NCI-H2081 treated with DMSO at 0.1 percent for 48 hours (cell line): ENCODE measurements at places on chromosomes 5 and 9.

DNA sequence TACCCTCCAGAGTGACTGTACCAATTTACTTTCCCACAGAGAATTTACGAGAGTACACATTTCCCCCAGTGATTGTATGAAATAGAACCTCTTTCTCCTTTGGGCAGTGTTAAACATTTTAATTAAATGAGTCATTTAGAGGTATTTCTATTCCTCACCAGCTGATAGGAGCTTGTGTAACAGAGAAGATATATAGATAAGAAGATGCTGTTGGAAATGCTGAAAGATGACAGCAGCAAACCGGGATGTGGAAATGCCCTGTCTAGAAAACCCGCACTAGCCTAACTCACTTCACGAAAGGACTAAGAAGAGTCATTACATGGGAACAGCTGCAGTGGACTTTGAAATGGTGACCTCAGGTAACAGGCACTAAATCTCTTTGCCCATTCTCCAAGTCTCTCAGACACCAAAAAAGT, 68.3 kb downstream of the LPAR1 start:
- no peak for DNase-seq

DNA sequence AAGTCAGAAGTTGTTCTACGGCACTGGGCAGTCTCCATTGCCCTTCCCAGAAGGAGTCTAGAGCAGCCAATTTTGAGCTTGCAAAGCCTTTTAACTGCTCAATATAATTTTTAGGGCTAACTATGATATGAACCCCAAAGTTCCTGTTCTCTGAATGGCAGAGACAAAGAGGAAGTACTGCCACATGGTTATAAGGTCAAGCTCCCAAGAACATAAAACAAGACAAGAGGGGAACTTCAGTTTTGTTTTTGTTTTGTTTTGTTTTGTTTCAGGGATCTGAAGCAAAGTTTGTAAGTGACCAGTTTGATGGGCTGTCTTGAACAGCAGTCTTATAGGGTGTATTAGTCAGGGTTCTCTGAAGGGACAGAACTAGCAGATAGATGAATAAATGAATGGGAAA, 11.9 kb upstream of the SMC2 start:
- DNase-seq: no peak

GRCh38 chr5:98517560-98518366, 255.7 kb upstream of the RGMB start:
- no peak for DNase-seq

DNA sequence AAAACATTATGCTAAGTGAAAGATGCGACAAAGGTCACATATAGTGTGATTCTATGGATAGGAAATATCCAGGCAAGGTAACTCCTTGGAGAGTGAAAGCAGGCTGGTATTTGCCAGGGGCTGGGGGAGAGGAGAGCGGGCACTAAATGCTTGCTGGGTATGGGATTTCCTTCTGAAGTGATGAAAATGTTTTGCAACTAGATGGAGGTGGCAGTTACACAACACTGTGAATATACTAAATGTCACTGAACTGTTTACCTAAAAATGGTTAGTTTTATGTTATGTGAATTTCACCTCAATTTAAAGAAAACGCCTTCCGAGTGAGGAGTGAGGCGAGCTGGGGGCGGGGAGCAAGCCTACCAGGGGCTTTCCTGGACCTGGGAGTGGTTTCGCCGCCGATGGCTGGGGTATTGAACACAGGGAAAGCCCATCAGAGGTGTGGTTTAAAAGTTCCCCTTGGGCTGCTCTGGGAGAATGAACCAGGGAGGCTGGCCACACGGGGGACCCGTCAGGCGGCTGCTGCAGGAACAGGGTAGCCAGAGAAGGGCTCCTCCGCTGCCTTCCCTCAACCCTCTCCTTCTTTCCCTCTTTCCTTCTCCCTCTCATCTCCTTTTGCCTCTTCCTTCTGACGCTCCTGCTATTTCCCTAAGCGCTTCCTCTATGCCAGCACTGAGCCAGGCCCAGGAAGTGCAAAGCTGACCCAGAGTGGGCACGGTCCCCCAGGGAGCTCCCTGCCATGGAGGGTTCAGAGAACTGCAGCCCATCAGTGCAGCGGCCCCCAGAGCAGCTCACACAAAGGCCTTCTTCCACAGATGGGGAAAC, 4.9 kb downstream of the AKNA start:
- no peak for DNase-seq

GRCh38 chr9:73863924-73864323, 633.2 kb upstream of the RORB start:
- DNase-seq: no peak

GRCh38 chr9:121199921-121200320, 1.7 kb downstream of the RAB14 start:
- no peak for DNase-seq

- DNase-seq: peak; percentile 84
Measured at GRCh38 chr5:14011089-14012020, 66.9 kb upstream of the DNAH5 start.

DNA sequence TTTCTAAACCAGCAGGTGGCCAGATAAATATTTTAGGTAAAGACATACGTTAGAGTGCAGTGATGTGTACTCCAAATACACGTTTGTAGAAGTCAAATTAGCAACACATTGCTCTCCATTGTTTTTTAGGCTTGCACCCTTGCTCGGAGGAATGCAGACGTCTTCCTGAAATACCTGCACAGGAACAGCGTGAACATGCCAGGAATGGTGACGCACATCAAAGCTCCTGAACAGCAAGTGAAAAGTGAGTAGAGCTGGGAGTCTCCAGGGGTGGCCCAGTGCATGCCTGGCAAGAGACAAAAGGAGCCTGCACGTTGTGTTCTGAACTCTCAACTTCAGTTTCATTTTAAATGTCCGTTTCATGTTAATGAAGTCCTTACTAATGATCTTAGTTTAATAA, 207.5 kb upstream of the OTULINL start:
- no peak for DNase-seq

- no peak for DNase-seq
Measured at GRCh38 chr5:36607114-36607571, 737 bp downstream of the SLC1A3 start.

DNA sequence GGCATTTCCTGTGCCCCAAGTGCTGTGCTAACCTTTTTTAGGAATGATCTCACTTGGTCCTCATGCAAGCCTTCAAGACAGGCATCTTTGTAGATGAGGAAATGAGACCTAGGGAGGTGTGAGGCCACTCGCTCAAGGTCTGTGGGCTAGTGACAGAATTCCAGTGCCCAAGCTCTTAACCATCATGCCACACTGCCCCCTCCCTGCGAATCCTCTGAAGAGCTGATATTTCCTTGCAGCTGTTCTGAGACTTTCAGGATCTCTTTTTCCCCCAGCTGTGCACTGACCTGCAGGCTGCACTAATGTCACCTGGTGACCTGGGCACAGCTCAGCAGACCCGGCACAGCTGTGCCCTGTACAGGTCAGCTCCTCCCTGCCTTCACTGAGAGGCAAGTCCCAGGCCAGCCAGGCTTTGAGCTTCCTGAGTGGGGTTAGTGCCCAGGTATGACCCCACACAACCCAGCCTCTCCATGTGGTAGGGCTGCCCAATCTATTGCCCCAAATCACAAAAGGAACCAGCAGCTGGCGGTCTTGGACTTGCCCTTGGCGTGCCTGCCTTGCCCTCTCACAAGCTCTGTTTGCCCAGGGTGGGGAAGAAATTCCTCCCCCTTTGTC, 32.7 kb downstream of the MORN5 start:
- DNase-seq: no peak

- DNase-seq: no peak
Measured at GRCh38 chr5:79512049-79512448, 1.9 kb downstream of the HOMER1 start.

- DNase-seq: no peak
Measured at GRCh38 chr5:6401410-6401809, 23.1 kb upstream of the MED10 start.

DNA sequence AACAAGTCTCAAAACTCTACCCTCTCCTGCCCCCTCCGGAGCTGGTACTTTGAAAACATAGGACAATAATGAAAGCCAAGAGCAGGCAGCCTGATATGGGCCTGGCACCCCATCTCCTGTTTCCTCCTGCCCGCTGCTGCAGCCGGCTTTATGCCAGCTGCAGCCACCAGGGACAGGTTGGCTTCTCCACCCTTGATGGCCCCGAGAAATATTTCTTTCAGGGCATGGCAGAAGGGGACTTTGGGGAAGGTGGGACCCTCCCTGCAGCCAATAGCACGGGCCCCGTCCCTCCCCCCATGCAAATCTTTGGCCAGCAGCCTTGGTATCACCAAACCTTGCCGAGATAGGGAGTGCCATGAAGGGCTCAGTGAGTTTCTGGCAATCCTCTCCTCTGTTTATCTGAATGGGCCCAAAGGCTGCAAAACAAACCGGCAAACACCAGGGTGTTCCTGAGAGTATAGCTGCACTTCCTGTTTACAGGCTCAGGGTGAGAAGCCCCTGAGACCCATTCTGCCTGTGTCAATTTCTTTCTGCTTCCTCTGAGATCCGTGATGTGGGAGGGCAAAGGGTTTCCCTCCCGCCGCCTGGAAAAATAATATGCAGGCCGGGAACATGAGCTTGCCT, 73.4 kb upstream of the BOD1 start:
- no peak for DNase-seq

DNA sequence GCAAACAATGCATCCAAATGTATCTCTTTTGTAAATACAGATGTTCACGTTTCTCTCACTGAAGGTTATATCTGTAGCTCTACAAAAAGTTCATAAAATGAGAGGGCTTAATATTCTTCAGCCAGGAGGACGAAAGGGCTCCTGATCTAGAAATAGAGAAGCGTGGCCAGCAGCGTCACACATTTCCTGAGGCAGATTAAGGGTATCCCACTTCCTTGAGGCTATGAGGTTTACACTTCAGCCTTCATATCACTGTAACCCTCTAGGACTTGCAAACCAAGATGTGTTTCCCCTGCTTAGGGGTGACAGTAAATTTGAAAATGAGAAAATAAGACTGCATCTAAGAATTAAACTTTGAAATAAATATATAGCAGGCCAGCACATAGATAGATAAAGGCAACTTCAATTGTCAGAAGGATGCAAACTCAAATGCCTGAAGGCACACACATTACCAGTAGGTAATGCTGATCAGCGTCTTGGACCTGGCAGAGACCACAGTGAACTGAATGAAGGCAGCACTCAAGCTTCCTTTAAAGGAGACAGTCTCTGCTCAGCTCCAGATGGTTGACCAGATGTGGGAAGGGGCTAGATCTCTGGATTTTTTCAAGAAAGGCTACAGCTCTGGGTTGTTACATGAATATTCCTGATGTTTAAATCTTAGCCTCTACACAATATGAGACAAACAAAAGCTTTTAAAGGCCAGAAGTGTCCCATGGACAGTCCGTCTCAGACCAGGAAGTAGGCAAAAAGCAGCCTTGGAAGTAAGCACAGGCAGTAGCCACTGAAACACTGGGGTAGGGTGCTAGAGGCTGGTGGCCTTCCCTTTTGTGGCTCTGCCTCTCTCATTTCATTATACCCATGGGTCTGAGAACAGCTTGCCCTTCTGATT, 197.7 kb downstream of the MCTP1 start:
- no peak for DNase-seq

DNA sequence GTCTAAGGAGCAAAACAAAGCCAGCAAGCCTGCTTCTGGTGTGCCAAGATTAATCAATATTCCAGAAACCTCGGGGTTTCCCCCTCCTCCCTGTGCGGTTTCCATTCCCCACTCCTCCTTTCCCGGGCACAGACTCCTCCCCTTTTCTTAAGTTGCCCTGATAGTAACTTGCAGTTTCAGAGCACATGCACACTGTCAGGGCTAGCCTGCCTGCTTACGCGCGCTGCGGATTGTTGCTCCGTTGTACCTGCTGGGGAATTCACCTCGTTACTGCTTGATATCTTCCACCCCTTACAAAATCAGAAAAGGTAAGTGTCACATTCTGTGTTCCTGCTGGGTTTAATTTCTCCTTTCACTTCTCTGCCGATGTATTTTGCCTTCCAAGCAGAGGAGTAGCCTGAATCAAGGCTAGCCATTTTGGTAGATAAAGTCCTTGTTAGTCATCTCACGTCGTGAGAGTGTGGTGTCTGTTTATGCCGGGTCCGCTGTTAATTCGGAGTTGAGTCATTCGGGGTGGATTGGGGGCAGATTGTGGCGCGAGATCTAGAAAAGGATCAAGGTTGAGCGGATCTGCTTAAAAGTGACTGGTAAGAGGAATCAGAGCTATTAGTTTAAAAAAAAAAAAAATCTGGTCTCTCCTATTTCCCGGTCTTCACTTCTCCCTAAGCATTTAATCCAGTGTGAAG, at the start of gene SLC1A3:
SLC1A3 (plus strand) TSS at position 179 of the 686 bp plus-strand sequence. CDS start 1,818 bp downstream, outside the sequence.
- DNase-seq: no peak

DNA sequence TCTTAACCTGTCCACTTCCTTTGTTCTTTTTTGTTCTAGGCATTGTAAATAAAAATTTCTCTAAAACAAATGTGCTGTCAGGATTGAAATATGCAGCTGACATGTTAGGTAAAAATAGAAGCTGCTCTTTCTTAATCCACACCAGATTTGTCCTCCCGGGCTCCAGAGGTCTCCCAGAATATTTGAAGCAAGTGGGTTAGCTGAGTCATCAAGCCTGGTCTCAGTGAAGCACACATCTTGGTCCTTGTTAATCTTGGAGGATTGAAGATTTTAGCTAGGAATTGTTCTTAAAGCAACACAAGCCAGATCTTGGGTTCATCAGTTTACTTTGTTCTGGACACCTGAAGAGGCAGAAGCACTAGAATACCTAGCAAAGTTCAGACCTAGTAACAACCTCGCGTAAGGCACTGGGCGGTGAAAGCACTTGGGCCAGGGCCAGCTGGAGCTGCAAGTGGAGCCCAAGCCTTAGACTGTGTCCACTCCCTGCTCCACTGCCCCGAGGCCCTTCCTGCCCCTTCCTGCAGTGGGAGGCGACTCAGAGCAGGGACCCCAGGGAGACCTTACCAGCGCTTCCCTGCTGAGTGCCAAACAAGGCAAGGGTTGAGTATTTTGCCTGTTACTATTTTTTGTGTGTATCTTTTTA, 36.5 kb downstream of the HABP4 start:
- DNase-seq: no peak

- DNase-seq: no peak
Measured at GRCh38 chr5:158061451-158061850, 202.5 kb upstream of the CLINT1 start.

DNA sequence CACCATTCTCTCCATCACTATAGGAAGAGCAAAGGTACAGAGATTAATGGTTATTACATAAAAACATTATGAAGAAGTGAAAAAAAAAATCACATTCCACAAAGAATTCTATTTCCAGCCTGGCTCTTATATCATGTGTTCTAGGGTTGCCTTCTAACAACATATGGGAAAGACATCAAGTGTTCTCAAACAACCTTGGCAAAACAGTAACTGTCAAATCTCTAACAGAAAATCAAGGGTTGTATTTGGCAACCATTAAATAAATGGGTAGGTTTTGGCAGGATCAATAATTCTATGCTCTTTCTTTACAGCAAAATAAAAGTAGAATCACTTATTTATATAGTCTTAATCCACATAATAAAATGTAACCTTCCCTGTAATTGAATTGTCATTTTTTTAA, 728.9 kb downstream of the MAT2B start:
- DNase-seq: no peak

- DNase-seq: no peak
Measured at GRCh38 chr9:101931756-101932155, 193.3 kb upstream of the GRIN3A start.

GRCh38 chr5:150021491-150022157, 21.1 kb downstream of the HMGXB3 start:
- DNase-seq: no peak
